ENCODE measurements at places on chromosomes 7 and 10.

DNA sequence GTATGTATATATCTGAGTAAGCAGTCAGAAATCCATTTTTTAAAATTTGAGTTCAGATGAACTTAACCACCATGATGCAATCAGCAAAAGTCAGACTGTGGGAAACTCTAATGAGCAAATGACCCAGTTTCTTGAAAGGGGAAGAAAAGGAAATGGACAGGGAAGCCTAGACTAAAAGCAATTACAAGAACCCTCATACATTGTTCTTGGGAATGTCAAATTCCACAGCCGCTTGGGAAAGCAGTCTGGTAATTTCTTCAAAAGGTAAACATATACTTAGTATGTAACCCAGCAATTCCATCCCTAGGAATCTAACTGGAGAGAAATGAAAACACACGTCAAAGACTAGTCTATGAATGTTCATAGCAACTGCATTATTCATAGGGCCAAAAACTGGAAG lies 16.4 kb upstream of the FOXK1 start:
- no peak for DNase-seq

DNA sequence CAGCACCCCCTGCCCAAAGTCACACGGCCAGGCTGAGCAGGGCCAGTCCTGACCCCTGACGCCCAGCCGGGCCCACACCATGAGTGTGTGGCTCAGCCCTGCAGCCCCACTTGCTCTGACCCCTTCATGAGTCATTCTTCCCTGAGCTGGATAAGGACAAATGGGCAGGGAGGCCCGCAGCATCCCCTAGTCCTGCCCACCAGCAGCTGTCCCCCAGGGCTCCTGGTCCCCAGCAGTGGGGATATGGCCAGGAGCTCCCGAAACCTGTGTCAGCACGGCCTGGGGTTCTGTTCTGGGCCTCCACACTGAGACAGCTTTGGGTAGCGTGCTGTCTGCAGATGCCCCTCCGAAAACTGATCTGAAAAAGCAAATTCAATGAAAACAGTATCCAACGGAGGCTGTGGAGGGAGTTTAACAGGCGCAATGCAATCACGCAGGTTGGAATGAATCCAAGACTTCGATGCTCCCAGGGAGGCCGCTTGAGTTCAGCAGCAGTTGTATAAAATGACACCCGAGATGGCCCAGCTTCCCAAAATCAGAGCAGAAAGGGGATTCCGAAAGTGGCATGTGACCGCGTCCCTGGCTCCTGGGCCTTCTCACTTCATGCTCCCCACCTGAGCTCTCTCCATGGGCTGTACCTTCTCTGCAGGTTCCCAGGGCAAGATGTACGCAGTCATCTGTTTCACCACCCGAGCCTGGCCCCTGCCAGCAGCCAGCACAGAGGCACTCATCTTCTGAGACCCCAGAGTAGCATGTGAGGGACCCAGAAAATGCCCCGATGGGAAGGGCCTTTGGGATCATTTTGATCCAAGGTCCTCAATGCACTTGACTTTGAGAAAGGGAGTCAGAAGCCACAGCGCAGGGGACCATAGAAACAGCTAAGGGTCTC lies 214.1 kb downstream of the USP6NL start:
- no peak for DNase-seq

DNA sequence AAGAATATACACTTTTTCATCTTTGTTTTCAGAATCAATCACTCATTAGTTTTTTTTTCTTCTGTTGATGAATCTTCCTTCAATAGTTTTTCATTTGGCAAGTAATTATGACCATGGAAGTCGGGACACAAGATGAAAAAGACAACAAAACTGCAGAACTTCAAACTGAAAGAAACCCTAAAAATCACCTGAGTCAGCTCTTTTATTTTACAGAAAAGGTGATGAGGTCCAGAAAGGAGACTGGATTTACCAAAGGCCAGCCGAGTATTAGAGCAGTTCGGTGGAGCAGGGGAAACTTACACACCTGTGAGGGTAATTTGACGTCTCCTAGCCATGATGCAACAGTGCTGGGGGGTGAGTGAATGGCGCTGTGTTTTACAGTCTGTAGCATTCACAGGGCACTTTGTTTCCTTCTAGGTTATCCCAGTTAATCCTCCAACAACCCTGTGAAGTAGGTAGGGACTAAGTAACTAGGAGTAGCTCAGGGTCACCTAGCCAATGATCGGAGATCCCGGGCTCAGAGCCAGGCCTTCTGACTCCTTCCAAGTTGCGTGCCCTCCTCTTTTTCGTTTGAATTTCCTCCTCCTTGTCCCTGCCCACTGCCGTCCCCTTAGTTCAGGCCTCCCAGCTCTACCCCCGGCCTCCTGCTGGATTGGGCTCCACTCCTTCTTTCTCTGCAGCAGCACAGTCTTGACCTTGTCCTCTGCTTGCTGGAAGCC lies 14.0 kb downstream of the RBM20 start:
- no peak for DNase-seq

GRCh38 chr10:75234683-75235374 lies 928 bp downstream of the COMTD1 start:
- DNase-seq: no peak

DNA sequence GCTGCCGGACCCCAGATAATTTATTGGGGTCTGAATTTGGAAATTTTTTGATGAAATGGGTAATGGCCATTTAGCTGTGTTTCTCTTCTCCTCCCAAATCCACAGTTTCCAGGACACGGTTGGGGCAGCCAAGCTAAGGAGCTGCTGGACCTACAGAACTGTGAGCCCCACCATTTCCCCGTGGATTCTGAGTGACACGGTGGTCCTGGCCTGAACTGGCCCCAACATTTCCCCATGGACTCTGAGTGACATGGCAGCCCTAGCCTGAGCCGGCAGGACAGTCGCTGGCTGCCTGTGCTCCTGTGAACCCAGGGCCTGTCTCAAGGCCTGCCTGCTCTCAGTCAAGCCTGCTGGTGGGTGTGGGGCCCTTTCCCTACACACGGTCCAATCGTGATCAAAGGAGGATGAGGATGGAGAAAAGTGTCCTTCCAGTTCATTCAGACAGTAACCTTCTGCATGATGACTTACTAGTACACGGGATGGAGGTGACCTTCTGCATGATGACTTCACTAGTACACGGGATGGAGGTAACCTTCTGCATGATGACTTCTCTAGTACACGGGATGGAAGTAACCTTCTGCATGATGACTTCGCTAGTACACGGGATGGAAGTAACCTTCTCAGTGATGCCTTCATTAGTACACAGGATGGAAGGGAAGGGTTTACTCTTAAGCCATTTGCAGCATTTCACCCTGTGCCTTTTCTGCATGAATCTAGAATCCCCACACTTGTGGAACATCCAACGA lies 359.9 kb downstream of the GLRX3 start:
- DNase-seq: no peak
